ENCODE measurements at places on chromosomes 11 and 22. TPM values are rescaled to one million over a fixed set of nuclear protein-coding genes. Genes with fewer than 3 reads are reported as not detected.

The TIMM10 gene
- total RNA-seq, result 65.0 TPM

The IGLL1 gene
- total RNA-seq, result not detected

The EIF3L gene
- total RNA-seq, result 173 TPM

The NDUFS8 gene
- total RNA-seq, result 117 TPM

The RASD2 gene
- total RNA-seq, result not detected

The GRAP2 gene
- not detected for total RNA-seq

The A4GALT gene
- 17.8 TPM for total RNA-seq

The TIMP3 gene
- total RNA-seq, result 5.2 TPM

The C11orf87 gene
- not detected for total RNA-seq
